ENCODE measurements at places on chromosomes 3 and 15. TPM values are rescaled to one million over a fixed set of nuclear protein-coding genes. Genes with fewer than 3 reads are reported as not detected.

GRCh38 chr3:60630953-60631352 lies 620.3 kb downstream of the FHIT start:
- DNase-seq: no peak
- no peaks in the 10 kb centered on the region for H3K36me3 ChIP-seq
- no peak overlapping the region for H3K4me3 ChIP-seq
- H3K27me3 ChIP-seq: no peaks in the 10 kb centered on the region
- H3K27ac ChIP-seq: no peak overlapping the region
- no peaks in the 10 kb centered on the region for H3K4me1 ChIP-seq

GRCh38 chr3:138412821-138413551 lies 21.4 kb upstream of the ESYT3 start:
- H3K27me3 ChIP-seq: no peaks in the 10 kb centered on the region
- DNase-seq: no peak
- H3K36me3 ChIP-seq: no peaks in the 10 kb centered on the region
- H3K4me1 ChIP-seq: peaks cover 4% of the 10 kb centered on the region
- no peak overlapping the region for H3K27ac ChIP-seq
- no peak overlapping the region for H3K4me3 ChIP-seq

DNA sequence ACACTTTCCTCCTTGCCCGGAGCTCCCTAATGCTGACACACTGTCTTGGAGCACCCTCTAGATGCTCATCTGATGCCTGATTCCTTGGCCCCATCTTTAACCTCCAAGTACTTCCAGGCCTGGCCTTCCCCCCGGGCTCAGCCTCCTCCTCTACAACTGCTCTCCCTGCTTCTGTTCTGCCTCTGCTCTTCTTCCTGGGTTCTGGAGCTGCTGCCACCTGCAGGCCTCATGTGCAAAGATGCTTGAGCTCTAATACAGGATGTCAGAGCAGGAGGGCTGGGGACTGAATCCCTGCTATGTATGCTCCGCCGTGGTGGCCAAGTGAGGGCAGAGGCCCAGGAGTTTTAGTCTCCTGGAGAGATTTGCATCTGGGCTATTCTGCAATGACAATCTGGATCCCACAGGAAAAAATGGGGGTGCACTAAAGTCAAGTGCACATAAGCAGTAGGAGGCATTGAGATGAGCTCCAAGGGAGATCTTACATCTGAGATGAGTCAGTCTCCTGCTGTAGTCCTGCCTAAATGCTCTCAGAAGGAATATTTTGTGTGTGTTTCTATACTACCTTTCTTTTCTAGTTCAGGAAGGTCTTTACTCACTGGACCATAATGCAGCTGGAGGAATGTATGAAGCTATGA lies 296.3 kb downstream of the UACA start:
- H3K27me3 ChIP-seq: no peaks in the 10 kb centered on the region
- no peak overlapping the region for H3K27ac ChIP-seq
- H3K36me3 ChIP-seq: no peaks in the 10 kb centered on the region
- no peak overlapping the region for H3K4me3 ChIP-seq
- peak; percentile 74 for DNase-seq

GRCh38 chr3:194824100-194824499 lies 138.4 kb downstream of the FAM43A start:
- H3K36me3 ChIP-seq: no peaks in the 10 kb centered on the region
- H3K27me3 ChIP-seq: no peaks in the 10 kb centered on the region
- H3K4me1 ChIP-seq: no peaks in the 10 kb centered on the region
- no peak overlapping the region for H3K4me3 ChIP-seq

DNA sequence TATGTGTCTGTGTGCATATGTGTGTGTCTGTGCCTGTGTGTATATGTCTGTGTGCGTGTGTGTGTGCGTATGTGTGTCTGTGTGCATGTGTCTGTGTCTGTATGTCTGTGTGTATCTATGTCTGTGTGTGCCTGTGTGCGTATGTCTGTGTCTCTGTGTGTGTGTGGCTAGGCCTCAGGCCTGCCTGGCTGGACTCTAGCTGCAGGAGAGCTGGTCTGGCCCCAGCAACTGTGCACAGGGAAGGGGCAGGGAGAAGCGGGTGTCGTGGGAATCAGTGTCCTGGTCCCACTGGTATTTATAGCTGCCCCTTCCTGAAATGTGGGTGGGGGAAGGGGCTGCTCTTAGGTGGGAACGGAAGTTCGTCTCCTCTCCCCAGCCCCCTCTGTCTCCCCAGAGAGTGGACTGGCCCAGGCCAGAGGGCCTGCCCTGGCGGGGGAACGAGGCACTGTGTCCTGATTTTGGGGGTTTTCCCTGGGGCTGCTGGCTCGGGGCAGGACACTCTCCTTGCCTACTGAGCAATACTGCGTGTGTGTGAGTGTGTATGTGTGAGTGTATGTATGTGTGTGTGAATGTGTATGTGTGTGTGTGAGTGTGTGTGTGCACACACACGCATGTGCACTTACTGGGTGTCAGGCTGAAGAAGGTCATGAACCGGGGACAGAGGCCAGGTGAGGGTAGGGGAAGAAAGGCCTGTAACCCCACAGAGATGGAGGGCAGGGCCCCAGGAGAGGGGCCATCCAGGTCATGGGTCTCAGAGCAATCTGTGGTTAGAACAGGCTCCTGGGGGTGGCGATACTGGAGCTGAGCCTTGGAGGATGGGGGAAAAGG lies 6.6 kb downstream of the CSPG4 start:
- H3K36me3 ChIP-seq: no peaks in the 10 kb centered on the region
- H3K4me1 ChIP-seq: no peaks in the 10 kb centered on the region

GRCh38 chr15:75551091-75551490 lies 28.0 kb downstream of the PTPN9 start:
- peaks cover 4% of the 10 kb centered on the region for H3K4me1 ChIP-seq
- H3K4me3 ChIP-seq: no peak overlapping the region
- no peak overlapping the region for H3K27ac ChIP-seq
- no peak for DNase-seq
- no peaks in the 10 kb centered on the region for H3K36me3 ChIP-seq
- no peaks in the 10 kb centered on the region for H3K27me3 ChIP-seq

DNA sequence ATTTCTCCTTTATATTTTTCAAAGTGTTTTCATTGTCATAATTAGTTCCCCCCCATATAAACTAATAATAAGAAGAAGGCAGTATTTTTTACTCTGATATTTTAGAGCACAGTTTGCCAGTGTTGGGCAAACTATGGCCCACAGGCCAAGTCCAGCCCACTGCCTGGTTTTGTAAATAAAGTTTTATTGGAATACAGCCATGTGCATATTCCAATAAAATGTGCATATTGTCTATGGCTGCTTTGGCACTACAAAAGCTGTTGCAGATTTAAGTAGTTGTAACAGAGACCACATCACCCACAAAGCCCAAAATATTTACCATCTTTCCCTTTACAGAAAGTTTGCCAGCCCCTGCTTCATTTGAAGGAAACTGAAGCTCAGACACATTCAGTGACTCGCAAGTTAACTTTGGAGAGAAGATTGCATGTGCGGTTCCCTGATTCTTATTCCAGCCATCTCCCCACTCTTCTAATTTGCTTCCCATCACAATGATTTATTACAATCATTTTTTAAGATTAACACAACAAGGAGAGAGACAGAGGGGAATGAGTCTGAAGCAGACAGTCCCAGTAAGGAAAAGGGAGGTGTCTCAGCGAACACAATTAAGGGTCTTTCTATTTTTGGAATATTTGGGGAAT lies 48.9 kb downstream of the RFTN1 start:
- peaks cover 16% of the 10 kb centered on the region for H3K4me1 ChIP-seq
- no peaks in the 10 kb centered on the region for H3K27me3 ChIP-seq
- H3K27ac ChIP-seq: no peak overlapping the region

DNA sequence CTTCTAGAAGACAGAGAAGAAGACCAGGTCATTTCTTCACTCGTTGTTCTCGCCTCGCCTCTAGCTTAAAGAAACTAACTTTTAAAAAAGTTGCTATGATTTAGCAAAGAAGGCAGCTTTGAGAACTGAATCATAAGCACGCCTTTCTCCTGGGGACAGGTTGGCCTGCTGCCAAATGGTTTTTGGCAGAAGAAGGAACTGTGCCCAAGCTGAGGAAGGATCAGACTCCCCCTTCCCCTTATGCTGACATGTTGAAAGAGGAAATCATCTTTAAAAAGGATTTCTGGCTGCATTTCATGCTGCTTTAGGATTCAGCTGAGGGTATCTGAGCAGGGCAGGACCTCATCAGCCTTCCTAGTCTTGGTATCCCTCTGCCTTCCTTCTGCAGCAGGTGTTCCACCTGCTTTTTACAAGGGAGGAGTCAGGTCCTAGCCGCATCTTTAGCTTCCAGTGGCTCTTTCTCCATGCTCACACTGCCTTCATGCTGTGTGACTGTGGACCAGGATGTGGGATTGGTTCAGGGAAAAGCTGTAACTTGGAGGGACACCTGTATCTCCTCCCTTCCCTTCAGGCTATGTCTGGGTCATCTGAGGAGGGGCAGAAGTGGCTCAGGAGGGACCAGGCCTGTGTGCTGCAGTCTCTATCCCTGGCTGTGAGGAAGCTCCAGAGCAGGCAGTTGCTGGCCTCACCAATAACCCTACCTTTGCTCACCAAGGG lies 34.1 kb upstream of the HACD2 start:
- H3K27me3 ChIP-seq: no peaks in the 10 kb centered on the region
- H3K27ac ChIP-seq: peak overlapping the region; percentile 21
- peak overlapping the region; percentile 8 for H3K4me3 ChIP-seq

DNA sequence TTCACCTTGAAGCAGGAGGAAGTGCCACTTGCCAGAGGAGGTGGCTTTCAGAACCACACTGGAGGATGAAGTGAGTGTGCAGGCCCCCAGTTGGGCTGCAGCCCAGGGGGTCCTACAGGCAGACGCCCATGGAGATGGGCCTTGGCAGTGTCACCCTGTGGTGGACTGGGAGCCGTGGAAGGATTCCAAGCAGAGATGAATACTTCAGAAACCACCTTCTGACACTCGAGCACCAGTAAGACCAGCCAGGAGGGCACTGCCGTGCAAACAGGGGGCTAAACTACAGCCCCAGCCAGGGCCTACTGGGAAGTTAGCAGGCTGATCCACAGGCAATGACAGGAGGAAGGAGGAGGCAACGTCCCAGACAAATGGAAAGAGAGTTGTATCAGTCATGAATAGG lies 55.4 kb downstream of the VGLL4 start:
- H3K27ac ChIP-seq: peak overlapping the region; percentile 32
- no peaks in the 10 kb centered on the region for H3K27me3 ChIP-seq
- DNase-seq: no peak
- no peaks in the 10 kb centered on the region for H3K36me3 ChIP-seq

DNA sequence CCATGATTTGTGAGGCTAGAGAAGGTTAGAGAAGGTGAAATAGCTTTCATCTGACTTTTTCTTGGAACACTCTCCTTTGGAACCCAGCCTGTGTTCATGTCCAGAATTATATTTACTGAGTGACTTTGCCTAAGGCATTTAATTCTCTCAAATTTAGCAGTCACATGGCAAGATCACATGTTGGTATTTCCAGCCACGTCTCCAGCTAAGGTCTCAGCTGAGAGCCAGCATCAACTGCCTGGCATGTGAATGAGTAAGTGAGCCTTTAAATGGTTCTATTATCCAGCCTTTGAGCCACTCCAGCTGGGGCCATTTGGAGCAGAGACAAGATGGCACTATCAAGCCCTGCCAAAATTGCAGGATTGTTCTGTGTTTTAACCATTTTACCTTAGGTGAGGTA lies 130.2 kb upstream of the SGO1 start:
- no peak for DNase-seq
- no peak overlapping the region for H3K27ac ChIP-seq
- no peak overlapping the region for H3K4me3 ChIP-seq
- H3K36me3 ChIP-seq: no peaks in the 10 kb centered on the region
- no peaks in the 10 kb centered on the region for H3K4me1 ChIP-seq

GRCh38 chr15:51377038-51377786 lies 35.8 kb downstream of the GLDN start:
- H3K4me3 ChIP-seq: no peak overlapping the region
- H3K4me1 ChIP-seq: no peaks in the 10 kb centered on the region
- H3K36me3 ChIP-seq: no peaks in the 10 kb centered on the region
- no peaks in the 10 kb centered on the region for H3K27me3 ChIP-seq
- H3K27ac ChIP-seq: no peak overlapping the region
- no peak for DNase-seq

GRCh38 chr15:67331676-67332075 lies 77.1 kb downstream of the IQCH start:
- no peaks in the 10 kb centered on the region for H3K36me3 ChIP-seq
- no peaks in the 10 kb centered on the region for H3K27me3 ChIP-seq
- no peaks in the 10 kb centered on the region for H3K4me1 ChIP-seq
- no peak overlapping the region for H3K27ac ChIP-seq
- no peak overlapping the region for H3K4me3 ChIP-seq

DNA sequence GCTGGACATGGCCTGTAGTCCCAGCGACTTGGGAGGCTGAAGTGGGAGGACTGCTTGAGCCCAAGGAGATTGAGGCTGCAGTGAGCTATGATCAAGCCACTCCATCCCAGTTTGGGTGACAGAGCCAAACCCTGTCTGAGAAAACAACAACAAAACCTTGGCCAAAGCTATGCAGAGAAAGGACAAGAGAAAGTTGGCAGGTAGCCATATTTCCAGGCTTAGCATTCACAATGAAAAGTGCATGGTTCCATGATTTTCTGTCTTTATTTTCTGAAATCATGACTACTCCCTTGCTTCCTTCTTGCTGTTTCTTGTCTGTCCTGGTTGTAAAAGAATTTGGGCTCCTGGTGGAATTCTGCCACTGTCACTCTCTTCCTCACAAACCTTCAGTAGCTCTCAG lies 284.6 kb upstream of the C2CD4B start:
- H3K4me3 ChIP-seq: no peak overlapping the region
- H3K36me3 ChIP-seq: no peaks in the 10 kb centered on the region
- no peak for DNase-seq
- no peak overlapping the region for H3K27ac ChIP-seq

DNA sequence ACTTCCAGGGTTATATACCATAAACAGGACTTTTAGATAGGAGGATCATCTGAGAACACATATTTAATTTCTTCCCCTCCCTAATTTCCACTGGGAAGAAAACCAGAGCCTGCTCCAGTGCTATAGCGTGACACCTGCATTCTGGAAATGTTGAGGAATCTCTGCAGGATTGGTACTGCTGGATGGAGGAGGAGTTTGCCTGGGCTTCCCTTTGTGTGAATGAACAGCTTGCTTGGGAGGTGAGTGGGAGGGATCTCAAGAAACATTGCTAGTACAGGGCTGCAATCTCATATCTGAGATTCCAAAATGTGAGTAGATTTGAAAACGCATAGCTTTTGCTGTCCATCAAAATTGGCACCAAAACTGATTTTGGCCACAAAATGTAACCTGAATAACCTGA lies 295.9 kb upstream of the RGMA start:
- H3K36me3 ChIP-seq: no peaks in the 10 kb centered on the region
- no peak overlapping the region for H3K4me3 ChIP-seq
- no peaks in the 10 kb centered on the region for H3K4me1 ChIP-seq
- H3K27ac ChIP-seq: no peak overlapping the region
- no peaks in the 10 kb centered on the region for H3K27me3 ChIP-seq
- DNase-seq: no peak

- H3K4me3 ChIP-seq: no peak overlapping the region
- no peak overlapping the region for H3K27ac ChIP-seq
- H3K36me3 ChIP-seq: no peaks in the 10 kb centered on the region
- DNase-seq: no peak
- H3K4me1 ChIP-seq: no peaks in the 10 kb centered on the region
Observed at GRCh38 chr3:102674284-102674683, 239.5 kb downstream of the ZPLD1 start.

Gene XYLB
- total RNA-seq: 3.1 TPM

Gene TM4SF4
- 0.49 TPM for total RNA-seq

Gene GOLGA6D
- not detected for total RNA-seq

Gene MUC4
- total RNA-seq: 1.1 TPM

Gene IL17RD
- total RNA-seq: 1.1 TPM
